ENCODE measurements at places on chromosomes 7 and 10. TPM values are rescaled to one million over a fixed set of nuclear protein-coding genes. Genes with fewer than 3 reads are reported as not detected.

DNA sequence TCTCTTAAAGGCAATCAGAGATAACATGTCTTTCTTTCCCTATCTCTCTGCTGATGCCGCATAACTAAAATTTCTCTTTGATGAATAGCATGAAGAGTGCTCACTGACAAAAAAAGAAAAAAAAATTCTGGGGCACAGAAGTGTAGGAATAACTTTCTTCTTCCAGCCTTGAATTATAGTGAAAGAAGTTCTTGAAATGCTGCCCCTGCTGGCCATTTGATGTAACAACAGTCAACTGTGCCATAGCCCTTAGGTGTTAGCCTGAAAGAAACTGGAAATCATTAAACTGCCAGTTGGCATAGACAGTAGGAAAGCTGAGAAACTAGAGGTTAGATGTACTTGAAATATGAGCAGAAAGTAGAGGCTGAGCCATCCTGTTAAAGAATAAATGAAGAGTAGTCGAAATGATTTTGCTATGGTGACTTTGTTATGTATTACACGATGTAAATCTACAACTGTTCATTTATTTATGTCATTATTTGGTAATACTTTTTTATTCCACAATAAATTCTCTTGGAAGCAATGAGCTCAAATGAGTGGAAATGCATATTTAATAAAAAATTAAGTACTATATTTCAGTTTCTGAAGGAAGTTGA lies 48.3 kb upstream of the FAM171A1 start:
- no peak for DNase-seq

GRCh38 chr7:55018361-55019190 lies at the start of gene EGFR:
Gene EGFR (plus strand): TSS chr7:55019017. CDS start chr7:55019278, 261 bp downstream.
- DNase-seq: peak; percentile 73

DNA sequence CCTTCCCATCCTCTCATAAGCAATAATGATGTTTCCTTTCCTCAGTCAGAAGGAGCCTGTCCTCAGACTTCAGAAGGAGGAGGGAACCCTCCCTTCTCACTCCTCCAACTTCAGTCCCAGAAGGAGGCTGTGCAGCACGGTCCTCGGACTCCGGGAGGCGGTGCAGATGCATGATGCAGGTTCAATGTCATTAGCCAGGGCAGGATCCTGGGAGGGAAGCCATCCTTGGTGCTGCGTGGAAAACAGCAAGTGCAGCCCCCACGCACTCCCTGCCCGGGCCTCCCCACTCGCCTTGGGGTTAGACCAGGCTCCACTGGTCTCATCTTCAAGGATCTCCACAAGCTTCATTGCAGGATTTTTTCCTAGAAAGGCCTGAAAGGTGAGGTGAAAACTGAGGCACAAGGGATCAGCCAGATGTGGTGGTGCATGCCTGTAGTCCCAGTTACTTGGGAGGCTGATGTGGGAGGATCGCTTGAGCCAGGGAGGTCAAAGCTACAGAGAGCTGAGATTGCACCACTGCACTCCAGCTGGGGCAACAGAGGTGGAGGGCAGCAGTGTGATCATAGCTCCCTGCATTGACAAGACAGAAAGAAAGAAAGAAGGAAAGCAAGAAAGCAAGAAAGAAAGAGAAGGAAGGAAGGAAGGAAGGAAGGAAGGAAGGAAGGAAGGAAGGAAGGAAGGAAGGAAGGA lies 62.0 kb downstream of the ASB13 start:
- DNase-seq: no peak

DNA sequence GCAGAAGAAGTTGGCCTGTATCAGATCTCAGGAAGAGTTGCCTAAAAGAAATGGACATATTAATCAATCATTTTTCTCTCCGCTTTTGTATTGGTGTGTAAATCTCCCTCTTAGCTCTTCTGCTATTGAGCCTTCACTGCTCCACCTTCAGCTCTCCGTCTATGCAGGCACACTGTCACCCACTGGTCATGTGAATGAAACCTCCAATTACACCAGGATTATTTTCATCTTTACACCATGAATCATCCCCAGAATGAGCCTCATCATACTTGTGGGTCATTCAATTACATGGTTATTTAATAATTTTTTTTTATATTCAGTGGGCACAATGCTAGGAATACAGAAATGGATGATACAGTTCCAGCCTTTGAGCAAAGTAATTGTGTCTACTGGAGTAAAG lies 92.6 kb downstream of the LRRC4 start:
- DNase-seq: no peak

DNA sequence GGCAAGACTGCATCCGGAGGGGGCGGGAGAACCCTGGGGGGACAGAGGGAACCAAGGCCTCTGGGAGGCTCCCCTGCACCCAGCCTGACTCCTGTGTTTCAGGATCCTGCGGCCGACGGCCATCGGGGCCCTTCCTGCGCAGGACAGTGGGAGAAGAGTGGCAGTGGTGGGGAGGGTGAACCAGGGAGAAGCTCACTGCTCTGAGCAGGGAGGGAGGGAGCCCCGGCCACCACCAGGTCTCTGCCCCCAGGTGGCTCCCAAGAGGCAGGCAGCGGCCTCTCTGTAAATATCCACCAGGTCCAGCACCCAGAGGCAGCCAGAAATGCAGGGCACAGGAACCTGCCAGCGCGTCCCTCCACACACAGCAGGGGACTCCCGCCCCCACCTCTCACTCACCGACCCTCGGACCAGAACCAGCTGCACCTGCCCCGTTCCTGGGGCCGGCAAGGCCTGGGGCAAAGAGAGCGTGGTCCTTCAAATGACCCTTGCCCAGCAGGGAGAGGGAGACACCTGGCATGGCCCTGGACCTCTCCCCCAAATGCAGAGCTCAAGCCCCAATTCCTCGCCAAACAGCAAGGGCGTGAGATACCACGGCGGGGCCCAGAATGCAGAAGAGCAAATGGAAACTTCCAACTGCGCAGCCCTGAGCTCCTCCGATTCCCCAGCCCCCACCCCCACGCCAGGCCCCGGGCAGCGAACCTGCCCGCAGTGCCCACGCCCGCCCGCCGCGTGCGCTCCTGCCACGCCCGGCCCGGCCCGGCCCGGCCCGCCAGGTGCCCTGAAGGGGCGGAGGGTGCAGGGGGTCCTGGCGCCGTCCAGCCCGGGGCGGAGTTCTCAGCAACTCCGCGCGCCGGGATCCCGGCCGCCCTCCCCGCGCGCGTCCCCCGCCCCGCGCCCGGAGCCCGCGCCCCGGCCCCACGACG lies 805 bp downstream of the RASGEF1A start:
- no peak for DNase-seq

The DDX21 gene
- total RNA-seq: 52.6 TPM

The RARRES2 gene
- 156 TPM for total RNA-seq

The CTAGE4 gene
- total RNA-seq: 8.8 TPM

DNA sequence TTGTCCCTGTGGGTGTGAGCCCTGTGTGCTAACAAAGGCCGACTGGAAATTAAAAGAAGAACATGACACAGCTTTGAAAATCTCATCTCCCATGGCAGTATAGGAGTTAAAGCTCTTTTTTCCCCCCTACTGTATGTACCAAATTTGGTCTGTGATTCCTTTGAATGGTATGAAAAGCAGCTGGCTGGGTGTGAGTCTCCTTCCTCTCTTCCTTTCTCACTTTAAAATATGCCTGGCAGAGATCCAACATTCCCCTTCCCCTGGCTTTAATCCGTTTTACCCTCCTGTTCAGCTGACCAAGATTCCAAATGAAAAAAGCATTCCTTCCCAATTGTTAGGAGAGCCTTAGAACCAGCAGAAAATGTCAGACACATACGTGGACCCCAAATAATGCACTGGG lies 225.0 kb upstream of the CELF2 start:
- no peak for DNase-seq

DNA sequence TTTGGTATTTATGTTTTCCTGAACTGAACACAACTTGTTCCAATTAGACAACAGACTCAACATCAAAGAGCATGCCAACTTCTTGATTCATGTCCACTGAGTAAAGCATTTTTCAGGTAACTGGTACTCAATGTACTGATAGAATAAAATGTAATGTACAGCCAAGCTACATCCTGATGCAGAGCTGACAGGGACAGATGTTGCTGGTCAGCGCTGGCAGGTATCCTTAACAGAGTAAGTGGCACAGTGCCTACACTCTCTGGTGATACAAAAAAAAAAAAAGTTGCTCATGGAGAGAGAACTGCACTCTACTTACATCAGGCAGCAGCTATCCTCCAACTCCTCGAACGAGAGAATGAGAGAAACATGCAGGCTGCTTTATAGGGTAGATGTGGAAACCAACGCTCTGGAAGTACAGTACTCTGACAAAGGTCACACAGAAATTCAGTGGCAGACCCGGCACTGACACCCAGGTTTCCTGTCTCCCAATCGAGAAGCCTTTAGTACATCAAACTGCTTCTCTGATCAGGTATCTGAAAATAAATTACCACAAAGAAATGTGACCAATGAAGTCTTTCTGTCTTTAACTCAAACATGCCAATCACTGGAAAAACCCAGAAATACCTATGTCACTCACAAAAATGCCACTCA lies 4.6 kb downstream of the ITGB1 start:
- DNase-seq: no peak

The EVX1 gene
- total RNA-seq: not detected

DNA sequence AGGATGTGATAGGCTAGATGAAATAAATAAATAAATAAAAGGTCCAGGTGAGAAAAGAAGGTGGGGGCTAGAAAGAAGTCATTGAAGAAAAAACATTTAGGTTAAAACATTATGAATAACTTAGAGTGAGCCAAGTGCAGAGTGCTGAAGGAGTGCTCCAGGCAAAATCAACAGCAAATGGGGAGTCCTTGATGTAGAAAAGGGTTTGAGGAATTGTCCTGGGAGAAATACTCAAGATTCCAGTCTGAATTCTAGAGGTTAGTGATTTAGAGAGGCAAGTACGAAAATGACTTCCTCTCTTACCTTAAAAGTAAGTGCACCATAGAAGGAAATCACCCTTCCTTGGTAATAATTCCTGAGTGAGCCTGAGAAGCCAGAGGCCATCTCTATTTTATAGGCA lies 19.7 kb downstream of the CAV1 start:
- DNase-seq: no peak

The PAX4 gene
- not detected for total RNA-seq

Measured in breast epithelium (tissue), 4 donors.